ENCODE measurements at places on chromosomes 12 and 14.
A peak's percentile ranks its signal among the peaks of the same experiment; 100 is the strongest.

- DNase-seq, result no peak
Measured at GRCh38 chr12:73892201-73892600, 645.4 kb upstream of the ATXN7L3B start.

- DNase-seq, result no peak
Measured at GRCh38 chr14:60721326-60722106, 2.6 kb downstream of the SIX4 start.

DNA sequence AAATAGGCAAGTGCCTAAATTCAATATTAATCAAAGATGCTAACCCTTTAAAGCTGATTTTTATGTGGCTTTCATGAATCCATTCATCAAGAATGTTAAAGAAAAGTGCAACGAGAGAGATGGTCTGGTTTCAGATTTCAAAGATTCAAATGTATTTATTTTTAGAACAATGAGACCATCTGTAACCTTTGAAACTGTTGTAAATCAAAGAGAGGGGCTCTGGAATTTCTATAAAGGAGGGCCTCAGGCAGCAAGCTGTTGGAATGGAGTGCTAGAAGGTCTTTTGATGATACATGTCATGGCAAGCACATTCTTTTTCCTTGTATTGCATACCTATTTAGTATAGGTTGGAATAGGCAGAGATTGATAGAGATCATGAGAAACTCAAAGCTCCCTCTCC lies 433.0 kb downstream of the LRIG3 start:
- DNase-seq, result no peak

GRCh38 chr14:93708800-93709199 lies 79.5 kb downstream of the PRIMA1 start:
- DNase-seq, result no peak

DNA sequence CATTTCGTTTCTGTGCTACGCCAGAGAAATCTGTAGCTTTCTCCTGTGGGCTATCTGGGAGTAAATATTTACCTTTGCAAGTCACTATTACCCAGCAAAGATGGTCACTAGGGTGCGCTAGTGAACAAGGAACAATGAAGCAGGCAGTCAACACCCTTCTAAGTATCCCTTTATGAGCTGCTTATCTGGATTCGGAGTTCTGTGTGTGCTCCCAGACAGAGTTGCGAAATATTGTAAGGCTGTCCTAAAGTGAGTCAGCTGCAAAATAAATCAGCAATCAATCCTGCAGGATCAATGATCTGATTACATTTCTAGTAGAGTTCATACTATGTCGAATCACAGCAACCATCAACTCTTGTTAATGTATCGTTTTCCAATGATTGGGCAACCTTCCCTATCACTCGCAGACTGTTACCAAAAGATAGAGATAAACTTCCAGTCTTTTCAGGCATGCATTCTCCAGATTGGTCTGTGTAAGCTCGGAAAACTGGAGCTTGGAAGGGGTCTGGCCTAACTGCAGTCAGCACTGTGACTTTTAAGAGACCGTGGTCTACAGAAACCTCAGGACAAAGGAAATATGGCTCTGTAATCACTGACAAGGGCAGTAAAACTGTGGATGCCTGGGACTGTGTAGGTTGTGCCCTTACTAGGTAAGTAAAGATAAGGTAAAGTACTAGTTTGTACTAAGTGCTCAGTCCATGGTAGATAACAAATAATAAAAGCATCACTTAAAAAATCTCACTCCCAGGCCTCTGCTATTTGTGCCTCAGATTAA lies 133.5 kb downstream of the KCNK10 start:
- DNase-seq, result peak; percentile 7

DNA sequence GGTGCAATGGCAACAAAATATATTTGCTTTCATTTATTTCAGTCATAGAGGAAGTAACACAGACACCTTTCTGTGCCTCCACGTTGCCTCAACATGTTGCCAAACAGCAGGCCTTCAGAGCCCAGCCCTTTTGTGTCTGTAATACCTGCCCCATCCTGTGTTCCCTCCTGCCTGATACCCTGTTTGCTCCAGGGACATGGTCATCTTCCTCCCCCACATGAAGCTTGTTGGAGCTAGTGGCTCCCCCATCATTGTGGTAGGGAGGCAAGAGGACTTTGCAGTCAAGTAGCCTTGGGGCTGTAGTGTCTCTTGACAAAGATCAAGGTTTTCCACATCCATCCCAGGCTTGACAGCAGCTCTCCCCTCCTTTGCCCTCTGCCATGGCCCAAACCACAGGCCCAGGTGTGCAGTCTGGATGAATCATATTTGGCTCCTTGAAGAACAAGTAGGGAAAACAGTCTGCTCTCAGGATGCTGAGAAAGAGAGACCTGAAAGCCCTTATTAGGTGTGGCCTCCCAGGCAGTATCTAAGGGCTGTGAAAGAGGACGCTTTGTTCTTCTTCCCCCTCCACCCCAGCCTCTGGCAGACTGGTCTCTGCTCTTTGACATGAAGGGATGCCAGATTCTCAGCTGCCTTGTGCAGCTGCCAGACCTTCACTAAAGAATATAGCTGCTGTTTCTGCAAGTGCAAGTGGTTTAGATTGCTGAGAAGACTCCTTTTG lies 329.0 kb downstream of the C12orf75 start:
- no peak for DNase-seq

DNA sequence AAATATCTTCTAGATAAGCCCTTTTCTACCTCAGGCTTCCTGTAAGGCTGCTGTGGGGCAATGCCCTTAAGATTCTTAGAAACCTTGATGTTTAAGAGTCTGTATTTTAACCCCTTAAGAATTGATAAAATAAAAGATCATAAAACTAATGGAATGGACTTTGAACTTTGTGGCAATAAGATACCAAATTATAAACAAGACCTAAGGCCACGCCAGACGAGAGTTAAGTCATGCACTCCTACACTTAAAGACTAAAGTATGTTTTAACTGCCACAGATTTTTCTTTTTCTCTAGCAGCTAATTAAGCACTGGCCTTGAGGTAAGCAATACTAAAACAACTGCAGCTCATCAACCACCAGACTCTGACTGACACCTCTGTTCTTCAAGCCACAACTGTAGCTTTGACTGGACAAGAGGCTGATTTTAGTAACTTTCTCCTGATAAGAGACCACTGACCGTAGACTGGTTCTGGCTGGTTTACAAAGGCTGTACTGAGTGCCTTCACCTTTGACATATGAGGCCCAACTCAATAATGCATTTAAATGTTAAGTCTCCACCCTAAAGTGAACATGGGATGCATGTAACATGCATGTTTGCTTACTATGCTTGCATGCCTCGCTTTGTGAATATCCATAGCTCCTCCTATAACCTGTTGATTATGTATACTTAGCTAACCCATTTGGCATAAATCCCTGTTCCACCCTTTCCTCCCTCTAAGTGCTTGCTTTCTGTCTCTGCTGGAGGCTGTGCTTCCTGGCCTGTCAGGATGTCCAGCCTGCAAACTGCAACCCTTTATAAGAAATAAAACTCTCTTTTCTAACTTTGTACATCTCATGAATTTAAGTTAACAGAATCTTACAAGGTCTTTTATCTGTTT lies 71.9 kb downstream of the KLHL28 start:
- DNase-seq, result no peak

GRCh38 chr12:15534874-15535273 lies 212.6 kb downstream of the PTPRO start:
- no peak for DNase-seq

GRCh38 chr14:91258011-91258618 lies 13.6 kb upstream of the GPR68 start:
- DNase-seq, result no peak

DNA sequence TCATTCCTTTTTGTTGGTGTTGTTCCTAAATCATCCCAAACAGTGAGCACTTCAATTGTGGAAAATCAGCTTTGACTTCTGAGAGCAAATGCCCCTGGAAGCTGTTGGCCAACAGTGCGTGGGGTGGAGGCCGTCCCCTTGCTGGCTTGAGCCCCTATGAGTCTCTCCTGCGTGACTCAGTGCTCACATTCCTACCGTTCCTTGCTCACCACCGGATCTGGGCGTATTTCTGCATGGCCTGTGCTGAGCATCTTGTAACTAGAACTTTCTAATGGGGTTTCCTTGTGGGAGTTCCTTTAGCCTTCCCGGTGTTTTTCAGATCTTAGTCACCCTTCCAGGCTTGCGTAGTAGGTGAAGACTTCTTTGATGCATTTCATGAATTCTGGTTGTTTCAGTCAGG lies 14.7 kb downstream of the SERPINA1 start:
- DNase-seq, result no peak

DNA sequence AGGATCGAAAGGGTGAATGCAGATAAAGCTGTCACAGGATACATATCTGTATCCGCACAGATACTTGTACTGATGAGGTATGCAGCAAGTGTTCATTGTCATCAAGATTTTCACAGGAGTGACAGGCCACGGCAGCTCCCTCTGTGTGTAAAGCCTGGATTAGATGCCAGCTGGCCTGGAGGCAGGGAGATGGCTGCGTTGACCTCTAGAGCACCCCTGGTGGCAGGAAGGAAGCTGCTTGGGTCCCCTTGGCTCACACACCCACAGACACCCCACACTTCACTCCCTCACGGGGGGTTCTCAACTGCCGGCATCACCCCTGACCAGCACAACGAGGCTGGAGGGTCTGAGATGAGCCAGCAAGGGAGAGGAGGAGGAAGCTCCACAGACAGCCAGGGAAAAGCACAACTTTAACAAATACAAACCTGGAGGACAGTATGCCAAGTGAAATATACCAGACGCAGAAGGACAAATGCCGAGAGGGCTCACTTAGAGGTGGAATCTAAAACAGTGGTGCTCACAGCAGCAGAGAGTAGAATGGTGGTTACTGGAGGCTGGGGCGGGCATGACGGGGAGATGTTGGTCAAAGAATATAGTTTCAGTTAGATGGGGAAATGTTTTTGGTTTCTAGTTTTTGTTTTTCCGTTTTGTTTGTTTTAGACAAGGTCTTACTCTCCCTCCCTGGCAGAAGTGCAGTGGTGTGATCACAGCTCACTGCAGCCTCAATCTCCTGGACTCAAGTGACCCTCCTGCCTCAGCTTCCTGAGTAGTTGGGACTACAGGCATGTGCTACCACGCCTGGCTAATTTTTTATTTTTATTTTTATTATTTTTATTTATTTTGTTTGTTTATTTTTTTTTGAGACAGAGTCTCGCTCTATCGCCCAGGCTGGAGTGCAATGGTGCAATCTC lies 45.7 kb downstream of the TEAD4 start:
- DNase-seq, result no peak

DNA sequence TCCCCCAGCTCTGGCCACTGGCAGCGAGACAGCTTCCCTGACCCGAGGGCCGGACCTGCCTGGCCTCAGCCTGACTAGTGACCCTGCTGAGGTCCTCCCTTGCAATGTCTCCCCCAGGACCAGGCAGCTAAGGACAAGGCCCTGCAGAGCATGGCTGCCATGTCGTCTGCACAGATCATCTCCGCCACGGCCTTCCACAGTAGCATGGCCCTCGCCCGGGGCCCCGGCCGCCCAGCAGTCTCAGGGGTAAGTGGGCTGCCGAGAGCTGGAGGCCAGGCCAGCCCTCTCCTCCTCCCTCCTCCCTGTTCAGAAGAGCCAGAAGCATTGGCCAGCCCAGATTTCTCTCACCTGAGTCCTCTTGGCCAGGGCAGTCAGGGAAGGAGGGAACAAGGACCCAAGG lies 58.1 kb downstream of the TEAD4 start:
- no peak for DNase-seq

DNA sequence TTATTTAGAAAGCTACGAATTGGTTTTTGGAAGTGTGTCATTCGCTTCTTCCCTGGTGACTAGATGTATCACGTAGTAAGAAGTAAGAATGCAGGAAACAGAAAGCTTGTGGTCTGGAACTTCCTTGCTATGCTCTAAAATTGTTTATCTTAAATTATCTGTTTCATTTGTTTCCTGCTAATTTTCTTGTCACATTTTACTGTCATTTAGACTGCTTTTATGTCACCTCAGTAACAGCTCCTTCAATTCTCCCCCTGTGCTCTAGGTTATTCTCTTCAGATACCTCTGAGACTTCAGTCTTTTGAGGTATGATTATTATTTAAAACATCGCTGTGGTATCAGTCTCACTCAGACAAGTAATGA lies 699 bp upstream of the CD69 start:
- DNase-seq, result no peak

DNA sequence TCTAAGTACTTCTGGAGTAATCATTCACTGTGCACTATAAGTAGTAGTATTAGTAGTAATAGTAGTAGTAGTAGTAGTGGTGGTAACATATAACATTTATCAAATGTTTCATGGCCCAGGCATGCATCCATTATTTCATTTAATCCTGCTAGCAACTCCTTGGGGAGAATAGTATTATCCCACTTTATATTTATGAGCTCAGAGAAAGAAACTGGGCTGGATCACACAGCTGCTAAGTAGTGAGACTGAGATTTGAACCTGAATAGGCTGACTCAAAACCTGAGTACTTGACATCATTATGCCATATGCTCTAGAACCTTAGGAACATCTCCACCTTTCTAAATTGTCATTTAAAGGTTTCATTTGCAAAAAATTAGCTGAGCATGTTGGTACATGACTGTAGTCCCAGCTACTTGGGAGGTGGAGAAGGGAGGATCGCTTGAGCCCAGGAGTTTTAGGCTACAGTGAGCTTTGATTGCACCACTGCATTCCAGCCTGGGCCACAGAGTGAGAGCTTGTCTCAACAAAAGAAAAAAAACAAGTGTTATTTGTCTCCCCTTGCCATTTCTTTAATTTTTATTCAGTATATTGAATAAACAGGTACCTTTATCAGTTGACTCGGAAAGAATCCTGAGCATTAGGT lies 11.4 kb upstream of the NID2 start:
- DNase-seq, result no peak

DNA sequence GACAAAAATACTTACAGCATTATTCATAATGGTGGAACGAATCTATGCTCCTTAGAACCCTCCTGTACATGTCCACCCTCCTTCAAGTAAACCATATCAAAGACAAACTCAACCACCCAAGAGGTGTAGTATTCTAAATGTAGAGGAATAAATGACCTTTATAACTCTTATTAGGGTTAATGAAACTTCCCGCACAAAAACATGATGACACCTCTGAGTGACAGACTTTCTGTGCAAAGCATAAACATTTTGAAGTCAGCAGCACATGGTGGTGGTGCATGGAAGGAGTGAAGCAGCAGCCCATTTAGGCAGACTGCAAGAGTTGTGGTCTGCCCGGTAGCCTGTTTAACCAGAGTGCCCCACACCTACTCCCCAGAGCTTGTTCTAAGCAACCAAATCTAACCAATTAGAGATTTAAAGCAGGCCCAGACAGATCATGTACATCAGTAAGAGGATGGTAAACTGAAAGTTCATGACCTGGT lies 615 bp upstream of the ASB8 start:
- no peak for DNase-seq

DNA sequence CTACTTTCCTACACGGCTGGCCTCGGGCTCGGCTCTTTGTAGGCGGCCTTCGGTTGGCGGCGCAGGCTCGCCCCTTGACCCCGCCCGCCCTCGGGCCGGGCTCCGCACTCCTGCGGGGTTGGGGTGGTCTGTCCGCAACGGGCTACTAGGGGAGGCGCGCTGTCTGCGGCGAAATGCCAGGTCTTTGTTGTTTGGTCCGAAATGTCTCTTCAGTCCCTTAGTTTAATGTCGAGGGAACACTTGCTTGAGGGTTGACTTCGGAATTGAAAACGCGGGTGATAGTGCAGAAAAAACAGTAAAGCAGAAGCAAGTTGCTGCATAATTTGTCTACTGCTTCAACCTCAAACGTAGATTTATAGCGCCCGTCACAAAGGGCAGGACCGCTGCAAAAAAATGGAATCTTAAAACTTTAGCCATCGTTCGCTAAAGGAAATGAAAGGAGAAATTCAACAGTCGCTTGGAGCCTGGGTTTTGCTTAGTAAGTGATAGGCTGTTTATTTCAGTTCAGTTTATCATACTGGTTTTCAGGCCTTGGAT lies 390 bp downstream of the JKAMP start:
- no peak for DNase-seq

Measured in NCI-H1930 (cell line).